ENCODE measurements at places on chromosomes 3 and 15.

DNA sequence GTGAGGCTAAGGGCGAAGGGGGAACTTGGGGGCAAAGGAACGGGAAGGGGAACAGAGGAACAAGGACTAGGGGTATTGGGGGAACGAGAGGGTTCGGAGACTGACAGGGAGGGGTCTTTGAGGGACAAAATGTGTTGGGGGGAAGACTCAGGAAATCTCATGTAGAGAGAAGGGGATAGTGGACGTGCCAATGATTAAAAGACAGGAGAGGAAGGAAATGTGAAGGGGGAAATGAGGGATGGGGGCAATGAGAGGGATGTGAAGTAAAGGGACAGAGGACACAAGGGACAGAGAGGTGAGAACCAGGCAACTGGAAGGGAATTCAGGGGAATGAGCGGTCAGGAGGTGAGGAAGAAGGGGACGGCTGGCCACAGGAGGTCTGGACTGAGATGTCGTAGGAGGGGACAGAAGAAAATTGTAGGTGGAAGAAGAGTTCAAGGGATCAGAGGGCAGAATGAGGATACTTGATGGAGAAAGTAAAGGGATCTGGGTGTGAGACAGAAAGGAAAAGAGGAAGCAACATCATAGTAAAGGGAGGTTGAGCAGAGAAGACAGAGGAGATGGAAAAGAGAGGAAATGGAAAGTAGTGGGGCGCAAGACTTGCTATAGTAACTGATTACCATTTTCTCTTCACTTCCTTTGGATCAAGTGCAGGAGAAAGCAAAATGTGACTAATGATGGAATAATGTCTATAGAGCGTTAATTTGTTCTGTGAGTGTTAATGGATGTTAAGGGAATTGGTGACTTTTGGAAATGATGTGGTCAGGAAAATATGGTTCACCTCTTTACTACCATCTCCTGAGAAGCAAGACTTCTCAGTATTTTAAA lies 749 bp downstream of the RAB8B start:
- no peak for DNase-seq

GRCh38 chr3:23611737-23612295 lies 193.9 kb upstream of the UBE2E1 start:
- no peak for DNase-seq

- DNase-seq: no peak
Measured at GRCh38 chr15:64717735-64718495, 57.5 kb downstream of the RBPMS2 start.

DNA sequence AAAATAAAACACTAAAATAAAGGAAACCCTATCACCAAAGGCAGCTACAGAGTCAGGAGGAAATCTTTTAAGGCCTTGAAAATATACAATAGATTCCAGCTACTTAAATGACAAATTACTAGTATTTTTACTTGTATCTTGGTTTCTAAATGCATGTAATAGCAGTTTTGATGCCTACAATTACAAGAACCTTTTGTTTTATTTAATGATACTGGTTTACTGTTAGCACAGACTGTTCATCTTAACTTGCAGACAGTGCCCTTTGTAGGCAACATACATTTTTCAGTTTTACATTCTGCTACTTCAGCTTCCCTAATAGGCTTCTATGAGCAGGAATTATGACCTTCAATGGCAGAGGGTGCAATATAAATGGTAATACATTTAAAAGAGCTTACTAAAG lies 54.1 kb downstream of the ZNF280D start:
- no peak for DNase-seq

GRCh38 chr3:40864146-40864782 lies 335.0 kb upstream of the CTNNB1 start:
- no peak for DNase-seq

DNA sequence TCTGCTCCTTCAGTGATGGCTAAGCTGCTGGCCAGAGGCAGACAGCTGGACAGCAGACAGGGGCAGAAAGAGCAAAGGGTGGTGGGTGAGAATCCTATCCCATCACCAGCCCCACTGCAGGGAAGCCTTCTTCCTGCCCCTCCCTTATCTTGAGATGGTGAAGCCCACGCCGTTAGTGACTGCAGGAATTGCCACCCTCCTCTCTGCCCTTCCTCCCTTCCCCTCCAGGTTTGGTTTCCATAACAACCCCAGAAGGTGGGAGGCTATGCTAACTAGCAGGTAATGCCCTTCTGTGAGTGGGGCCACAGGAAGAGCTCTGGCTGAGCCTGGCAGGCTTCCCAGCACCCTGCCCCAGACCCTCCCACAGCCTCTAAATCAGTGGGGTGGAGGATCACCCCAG lies 32.8 kb downstream of the SCN5A start:
- no peak for DNase-seq

GRCh38 chr3:190456770-190457169 lies 7.1 kb upstream of the TMEM207 start:
- no peak for DNase-seq

Measured in SW 1271 (cell line).